Suppressor macrophage treated with lipopolysaccharide for 1 hour (primary cell): ENCODE measurements at places on chromosomes 11 and 22.

DNA sequence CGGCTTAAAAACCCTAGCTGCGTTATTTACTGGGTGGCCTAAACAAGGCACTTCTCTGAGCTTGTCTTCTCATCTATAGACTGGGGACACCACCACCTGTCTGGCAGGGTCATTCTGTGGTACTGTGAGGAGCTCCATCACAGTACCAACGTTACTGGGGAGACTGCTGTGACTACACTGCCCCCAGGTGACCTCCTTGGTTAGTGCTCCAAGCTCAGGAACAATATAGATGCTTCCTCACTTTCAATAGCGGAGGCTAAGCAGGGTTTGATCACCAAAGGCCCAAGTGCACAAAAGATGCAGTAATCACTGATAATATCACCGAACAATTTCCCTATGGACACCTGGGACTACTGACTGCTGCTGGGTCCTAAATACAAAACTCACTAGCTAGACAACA, 18.8 kb downstream of the PRPF19 start:
- peak; percentile 64 for DNase-seq

DNA sequence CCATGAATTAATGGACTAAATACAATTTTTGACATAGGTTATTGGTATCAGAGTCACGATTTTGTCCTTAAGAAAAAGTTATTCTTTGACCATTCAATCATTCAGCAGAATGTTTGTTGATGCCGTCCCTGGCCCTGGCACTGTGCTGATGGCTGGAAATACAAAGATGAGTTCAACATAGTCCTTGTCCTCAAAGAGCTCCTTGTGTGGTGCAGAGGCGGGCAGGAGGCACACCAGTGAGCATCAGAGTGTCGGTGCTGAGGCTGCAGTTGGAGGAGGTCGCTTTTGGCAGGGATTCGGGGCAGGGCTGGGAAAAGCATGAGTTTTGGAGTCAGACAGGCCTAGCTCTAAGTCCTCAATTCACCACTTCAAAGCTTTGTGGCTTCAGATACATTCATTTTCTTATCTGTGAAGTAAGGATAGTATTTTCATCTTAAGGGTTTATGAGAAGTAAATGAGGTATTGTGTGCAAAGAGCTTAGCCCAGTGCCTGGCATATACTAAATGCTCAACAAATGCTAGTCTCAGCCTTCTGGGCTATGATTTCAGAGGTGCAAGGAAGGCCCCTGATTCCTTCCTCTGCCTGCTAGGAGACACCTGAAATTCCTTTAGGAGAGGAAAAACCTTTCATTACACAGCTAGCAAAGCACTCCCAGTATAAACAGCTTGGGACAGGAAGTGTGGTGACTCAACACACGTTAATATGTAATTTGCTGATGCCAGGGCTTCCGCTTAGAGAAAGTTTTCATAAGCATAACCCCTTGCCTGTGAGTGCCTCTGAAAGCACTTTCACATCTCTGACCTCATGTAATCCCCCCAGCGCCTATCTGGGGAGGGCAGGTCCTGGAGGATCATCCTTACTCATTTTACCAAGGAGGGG, 113.8 kb downstream of the NECTIN1 start:
- peak; percentile 83 for DNase-seq

- DNase-seq, result no peak
Measured at GRCh38 chr11:27599217-27599616, 92.6 kb upstream of the LIN7C start.

DNA sequence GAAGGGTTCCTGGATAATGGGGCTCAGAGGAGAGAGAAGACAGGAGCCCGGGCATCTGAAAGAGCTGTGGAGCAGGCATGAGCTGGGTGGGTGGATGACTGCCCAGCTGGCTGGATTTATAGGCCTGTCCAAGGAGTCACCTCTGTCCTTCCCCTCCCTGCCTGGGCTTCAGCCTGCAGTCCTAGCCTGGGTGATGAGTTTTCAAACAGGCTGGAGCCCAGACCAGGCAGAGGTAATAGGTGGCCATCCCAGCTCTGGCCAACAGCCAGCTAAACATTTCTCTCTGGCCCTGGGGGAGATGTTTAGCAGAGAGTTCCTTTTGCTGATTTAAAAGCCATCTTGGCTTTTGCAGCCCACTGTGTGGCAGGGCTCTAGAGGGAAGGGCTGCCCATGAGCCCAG, 5.4 kb downstream of the C11orf96 start:
- no peak for DNase-seq
